ENCODE measurements at places on chromosomes 5 and 9. TPM values are rescaled to one million over a fixed set of nuclear protein-coding genes. Genes with fewer than 3 reads are reported as not detected.

Gene CCL28
- total RNA-seq: 16.4 TPM

Gene PLPP7
- total RNA-seq: not detected

Gene TSSK1B
- total RNA-seq: not detected

Gene EFNA5
- 0.23 TPM for total RNA-seq

Gene TMEM171
- not detected for total RNA-seq
